Activated CD8-positive, alpha-beta T cell treated with anti-CD3 and anti-CD28 coated beads for 36 hours (primary cell): ENCODE measurements at places on chromosomes 5 and 9. TPM values are rescaled to one million over a fixed set of nuclear protein-coding genes. Genes with fewer than 3 reads are reported as not detected.

Gene PCDHGB3
- total RNA-seq: 0.07 TPM

Gene LHX3
- not detected for total RNA-seq

- peak; percentile 7 for DNase-seq
These were observed 68.0 kb downstream of the HINT1 start for GRCh38 chr5:131096774-131097710.

GRCh38 chr9:16153741-16154140, 600.9 kb downstream of the CCDC171 start:
- no peak for DNase-seq

GRCh38 chr5:36584009-36584875, 22.2 kb upstream of the SLC1A3 start:
- DNase-seq: no peak

GRCh38 chr5:84383296-84383815, 1.3 kb downstream of the EDIL3 start:
- DNase-seq: no peak

- no peak for DNase-seq
These were observed 7.7 kb downstream of the ENTPD8 start for GRCh38 chr9:137433349-137433915.

DNA sequence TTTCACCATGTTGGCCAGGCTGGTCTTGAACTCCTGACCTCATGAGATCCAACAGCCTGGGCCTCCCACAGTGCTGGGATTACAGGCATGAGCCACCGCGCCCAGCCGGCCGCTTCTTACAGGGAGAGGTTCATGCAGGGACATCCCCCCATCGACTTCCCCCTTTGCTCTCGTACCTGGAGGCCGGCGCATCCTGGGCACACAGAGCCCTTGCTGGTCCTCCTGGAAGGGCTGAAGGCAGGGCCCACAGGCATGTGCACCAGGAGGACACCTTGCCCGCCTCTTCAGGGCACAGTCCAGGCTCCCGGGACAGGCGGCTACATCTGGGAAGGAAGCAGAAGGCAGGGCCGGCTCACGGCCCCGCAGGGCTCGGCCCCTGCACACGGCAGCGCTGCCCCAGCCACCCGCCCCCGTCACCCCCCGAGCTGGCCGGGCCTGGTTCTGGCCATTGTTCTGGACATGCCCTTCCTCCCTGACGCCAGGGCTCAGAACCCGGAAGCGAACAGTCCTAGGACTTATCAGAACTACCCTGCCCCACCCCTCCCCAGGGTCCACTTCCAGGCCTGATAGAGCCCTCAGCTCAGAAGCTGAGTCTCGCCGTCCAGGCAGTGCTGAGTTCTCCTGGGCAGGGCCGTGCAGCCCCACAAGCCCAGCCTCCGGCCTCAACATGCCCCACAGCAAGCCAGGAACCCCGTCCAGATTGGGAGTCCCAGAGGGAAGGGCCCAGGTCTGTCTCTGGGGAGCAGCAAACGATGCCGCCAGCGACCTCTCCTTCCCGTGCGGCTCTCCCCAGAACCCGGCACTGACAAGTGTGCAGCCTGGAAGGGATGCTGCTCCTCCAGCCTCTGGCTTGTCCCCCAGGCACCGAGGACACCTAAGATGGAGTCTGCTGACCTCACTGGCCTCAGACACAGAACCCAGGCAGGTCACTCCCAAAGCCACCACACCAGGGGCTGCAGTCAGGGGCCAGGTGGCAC, 2.9 kb downstream of the NPDC1 start:
- DNase-seq: no peak

DNA sequence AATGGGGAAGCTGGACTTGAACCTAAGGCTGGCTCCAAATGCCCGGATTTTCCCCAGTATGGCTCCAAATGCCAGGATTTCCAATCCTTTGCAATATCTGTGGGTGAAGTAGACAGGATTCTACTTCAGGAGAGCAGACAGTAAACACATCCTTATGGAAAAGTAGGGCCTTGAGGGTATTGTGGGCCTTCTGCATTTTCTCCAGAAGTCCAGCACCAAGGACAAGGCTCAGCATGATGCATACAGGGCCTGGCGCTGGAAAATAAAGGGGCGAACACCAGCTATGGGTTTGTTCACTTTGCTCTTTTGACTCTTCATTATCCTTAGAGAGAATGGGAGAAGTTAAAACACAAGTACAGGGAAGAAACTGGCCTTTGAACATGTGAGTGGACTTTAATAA, 347.5 kb downstream of the SEMA5A start:
- DNase-seq: no peak

GRCh38 chr9:69104830-69105527, 69.1 kb upstream of the TJP2 start:
- no peak for DNase-seq
